ENCODE measurements at places on chromosomes 7 and 10.

DNA sequence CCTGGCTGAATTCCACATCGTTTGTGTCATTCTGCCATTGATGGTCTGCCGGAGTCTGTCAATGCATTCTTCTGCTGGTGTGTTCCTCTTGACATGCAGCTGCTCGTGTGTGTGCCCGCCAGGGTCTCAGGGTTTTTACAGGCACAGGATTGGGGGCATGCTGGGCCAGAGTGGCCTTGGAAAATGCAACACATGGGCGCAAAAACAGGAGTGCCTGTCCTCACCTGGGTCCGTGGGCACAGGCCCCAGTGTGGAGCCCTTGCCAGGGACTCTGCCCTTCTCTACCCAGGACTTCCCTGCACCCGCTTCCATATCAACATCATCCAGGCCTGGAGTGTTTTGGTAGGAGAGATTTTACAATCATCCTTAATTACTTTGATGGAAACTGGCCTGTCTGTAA lies 340.7 kb downstream of the KIF20B start:
- no peak for DNase-seq

GRCh38 chr7:139254281-139254680 lies 23.2 kb downstream of the UBN2 start:
- no peak for DNase-seq

GRCh38 chr7:30238721-30239441 lies 45.5 kb upstream of the ZNRF2 start:
- DNase-seq: no peak

DNA sequence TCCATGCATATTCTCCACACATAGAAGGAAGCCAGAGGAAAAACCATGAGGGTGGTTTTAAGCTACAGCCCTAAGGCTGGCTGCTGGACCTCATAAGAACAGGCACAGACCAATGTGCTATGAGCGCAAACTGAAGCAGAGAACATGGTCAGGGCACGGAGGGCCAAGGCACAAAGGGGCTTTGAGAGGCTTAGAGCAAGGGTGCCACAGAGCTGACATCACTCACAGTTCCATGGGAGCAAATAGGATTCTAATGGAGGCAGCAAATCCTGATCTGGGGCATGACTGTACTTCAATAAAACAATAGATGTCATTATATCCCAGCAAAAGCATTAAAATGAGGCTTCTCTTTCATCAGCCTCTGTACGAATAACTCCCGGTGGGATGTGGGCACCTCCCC lies 162.4 kb downstream of the COBL start:
- no peak for DNase-seq

DNA sequence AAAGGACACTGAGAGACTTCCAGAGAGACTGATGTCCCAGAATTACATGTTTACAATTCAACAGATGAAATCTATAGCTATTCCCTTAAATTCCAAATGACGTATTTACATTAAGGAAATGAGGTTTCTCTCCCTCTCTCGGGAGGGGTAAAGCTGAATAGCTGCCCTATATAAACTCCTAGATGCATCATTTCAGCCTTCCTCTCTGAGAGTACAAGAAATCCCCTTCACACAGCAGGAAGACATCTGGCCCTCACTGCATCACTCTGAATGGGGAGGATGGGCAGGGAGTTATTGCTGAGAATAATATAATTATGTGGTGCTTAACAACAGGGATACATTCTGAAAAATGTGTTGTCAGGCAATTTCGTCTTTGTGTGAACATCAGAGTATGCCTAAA lies 11.0 kb downstream of the POT1 start:
- no peak for DNase-seq
